HuH-7.5 (cell line): ENCODE measurements at places on chromosomes 7 and 10.

DNA sequence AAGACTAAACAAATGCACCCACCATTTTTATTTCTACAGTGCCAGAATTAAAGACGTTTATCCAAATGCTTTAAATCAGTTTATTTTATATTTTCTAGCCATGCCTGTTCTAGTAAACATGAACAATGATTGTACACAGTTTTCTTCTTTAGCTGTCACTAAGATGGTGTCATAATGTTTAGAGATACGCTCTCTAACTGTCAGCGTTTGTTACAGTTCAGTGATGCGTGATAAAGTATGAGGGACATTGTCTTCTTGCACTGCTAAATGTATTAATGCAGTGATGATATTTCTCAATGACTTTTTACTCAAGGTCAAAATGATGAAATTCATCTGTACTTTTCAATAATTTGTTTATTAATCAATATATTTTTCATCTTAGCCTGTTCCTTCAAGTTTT, 513.6 kb downstream of the ATRNL1 start:
- DNase-seq: no peak

DNA sequence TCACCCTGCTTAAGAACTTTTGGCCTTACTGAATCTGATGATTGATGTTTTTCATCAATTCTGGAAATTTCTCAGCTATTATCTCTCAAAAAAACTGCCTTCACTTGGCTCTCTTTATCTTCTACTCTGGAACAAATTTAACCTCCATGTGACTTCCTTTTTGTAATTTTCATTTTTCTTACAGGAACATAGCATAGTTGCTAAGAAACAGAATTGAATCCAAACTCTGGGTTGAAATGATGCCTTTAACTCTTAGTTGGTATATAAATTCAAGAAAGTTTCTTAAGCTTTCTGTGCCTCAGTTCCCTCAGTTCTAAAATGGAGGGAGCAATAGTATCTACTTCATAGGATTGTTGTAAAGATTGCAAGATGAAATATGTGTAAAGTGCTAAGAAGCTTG, 19.8 kb downstream of the GPR141 start:
- no peak for DNase-seq

DNA sequence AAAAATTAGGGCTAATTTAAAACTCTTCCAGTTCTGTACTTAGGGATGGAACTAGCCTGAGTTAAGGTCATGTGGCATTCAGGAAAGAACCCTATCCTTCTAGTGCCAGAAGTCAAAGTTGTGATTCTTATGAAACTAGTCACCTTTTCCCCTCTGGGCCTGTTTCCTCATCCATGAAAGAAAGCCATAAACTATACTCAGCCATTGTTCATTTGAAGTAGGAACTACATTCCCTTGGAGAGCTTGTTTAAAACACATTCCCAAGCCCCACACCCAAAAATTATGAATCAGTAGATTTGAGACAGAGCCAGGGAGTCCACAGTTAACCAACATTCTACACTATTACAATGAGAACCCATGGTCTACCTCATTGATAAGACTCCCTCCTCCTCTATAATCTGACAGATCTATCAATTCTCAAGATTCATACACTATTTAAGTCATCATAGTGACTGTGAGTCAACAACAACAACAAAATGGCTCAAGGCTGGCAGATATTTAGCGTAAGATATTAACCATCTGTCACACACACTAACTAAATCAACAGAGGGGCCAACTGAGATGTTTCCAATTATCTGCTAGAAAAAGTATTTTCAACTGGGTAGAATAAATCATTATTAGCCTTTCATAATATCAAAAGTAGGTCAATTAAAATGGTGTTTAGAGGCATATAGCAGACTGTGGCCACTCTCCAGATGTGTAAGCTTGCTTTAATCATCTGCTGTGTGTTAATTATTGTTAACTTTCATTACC, 102.3 kb downstream of the SLC25A13 start:
- DNase-seq: no peak

- no peak for DNase-seq
Measured at GRCh38 chr10:68950598-68950997, 5.4 kb upstream of the DDX21 start.

GRCh38 chr10:128102480-128103228, 23.6 kb downstream of the MKI67 start:
- no peak for DNase-seq

GRCh38 chr7:115410972-115411686, 489.2 kb downstream of the MDFIC start:
- DNase-seq: no peak

GRCh38 chr10:132446661-132447445, 49.9 kb downstream of the PWWP2B start:
- peak; percentile 63 for DNase-seq

DNA sequence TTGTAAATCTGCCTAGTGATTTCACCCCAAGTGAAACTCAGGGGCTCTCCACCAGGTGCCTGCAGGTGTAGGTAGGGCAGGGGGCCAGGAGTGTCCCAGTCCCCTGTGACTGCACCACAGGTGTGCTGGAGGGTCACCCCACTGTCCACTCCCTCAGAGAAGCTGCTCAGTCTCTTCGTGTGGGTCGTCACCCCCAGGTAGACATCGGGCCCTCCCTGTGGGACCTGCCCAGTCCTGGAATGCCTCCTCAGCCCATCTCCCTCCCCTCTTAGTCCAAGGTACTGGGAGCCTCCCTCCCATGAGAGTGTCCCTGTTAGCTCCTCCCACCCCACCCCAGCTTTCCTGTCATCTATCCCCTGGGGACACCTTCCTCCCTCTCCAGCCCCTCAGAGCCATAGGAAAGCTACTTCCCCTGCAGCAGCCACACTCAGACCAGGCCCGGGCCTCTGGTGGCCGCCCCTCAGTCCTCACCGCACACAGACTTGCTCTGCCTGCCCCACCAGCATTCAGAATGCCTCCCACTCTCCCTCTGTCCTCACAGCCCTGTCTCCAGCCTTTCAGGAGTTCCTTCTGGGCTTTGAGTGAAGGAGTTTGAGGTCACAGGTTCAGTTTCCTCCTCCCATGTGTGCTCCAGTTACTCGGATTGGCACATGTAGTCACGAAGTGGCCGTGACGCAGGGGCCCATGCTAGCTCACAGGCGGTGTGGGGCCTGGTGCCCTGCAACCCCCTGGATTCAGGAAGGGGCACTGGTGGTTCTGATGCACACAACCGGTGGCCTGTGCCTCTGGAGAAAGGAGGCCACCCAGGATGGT, 5.1 kb downstream of the ALOX5 start:
- DNase-seq: no peak

- no peak for DNase-seq
Measured at GRCh38 chr7:77664715-77665114, 31.5 kb upstream of the RSBN1L start.

- no peak for DNase-seq
Measured at GRCh38 chr7:18179093-18179492, 151.4 kb upstream of the PRPS1L1 start.

GRCh38 chr10:114520453-114520852, 116.2 kb upstream of the AFAP1L2 start:
- no peak for DNase-seq

GRCh38 chr10:77409697-77410471, 227.7 kb downstream of the KCNMA1 start:
- peak; percentile 13 for DNase-seq
